ENCODE measurements at places on chromosomes 11 and 22.

DNA sequence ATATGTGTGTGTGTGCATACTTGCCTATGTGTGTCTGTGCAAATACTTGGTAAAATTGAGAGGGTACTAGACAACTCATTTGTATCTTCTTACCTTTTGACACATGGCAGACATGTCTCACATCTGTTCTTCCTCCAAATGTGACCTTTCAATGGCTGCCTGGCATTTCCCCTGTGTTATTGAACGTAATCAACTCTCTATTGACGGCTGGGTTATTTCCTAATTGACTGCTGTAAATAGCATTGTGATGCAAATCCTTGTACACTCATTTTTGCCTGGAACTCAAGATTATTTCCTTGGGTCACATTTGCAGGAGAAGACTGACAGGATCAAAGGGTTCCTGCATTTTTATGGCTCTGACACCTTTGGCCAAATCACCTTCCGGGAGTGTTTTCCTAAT lies 37.4 kb downstream of the KCNQ1 start:
- no peak for DNase-seq

DNA sequence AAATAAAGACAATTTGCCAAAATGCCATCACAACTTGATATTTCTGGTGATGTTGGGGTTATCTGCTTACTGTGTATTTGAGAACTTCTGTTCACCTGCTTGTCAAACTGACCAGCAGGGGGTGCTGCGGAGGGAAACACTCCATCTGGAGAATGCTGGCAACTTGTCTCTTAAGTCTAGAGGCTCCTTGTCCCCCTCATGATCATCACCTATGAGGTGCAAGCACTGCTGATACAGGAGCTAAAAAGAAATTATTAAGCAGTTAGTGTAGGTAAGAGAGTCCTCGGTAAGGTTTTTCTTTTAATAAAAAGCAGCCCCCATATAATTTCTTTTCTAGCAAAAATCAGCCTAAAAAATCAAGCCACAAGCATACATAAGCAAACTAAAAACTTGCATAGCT lies 32.7 kb upstream of the GLYATL1B start:
- peak; percentile 63 for DNase-seq

- no peak for DNase-seq
These were observed 15.9 kb downstream of the PRG3 start for GRCh38 chr11:57364851-57365660.

DNA sequence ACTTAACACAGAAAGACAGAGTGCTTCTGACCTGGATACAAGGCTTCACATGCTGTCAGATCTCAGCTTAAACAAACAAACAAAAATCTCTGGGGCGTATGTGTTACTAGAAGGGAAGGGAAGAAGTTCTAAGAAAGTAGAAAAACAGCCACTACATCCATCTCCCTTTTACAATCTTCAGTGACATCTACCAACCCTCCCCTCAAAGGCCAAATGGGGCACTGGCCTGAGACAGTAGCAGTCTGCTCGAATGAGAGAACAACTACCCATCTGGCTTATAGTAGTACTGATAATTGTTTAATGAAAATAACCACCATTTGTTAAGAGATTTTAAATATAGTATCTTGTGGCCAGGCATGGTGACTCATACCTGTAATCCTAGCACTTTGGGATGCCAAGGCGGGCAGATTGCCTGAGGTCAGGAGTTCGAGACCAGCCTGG lies 29.4 kb downstream of the CCDC83 start:
- DNase-seq, result no peak

GRCh38 chr11:78192911-78193351 lies 4.2 kb downstream of the USP35 start:
- DNase-seq, result no peak
